Hepatocyte (in vitro differentiated cells): ENCODE measurements at places on chromosomes 6 and 20. TPM values are rescaled to one million over a fixed set of nuclear protein-coding genes. Genes with fewer than 3 reads are reported as not detected.

GRCh38 chr6:158634695-158635426 lies 9.7 kb downstream of the DYNLT1 start:
- DNase-seq: no peak

The CST2 gene
- not detected in 2 replicates for polyA plus RNA-seq

The OR12D3 gene
- not detected in 2 replicates for polyA plus RNA-seq

GRCh38 chr6:105911106-105911629 lies 175.0 kb upstream of the PRDM1 start:
- no peak for DNase-seq

- DNase-seq: peak; percentile 73
Measured at GRCh38 chr20:22584922-22585785, 782 bp upstream of the FOXA2 start.

GRCh38 chr6:157125531-157125930 lies 197.8 kb downstream of the TMEM242 start:
- no peak for DNase-seq
